ENCODE measurements at places on chromosomes 12 and 14.

- no peak for DNase-seq
Observed at GRCh38 chr14:68716698-68717097, 76.2 kb downstream of the ZFP36L1 start.

GRCh38 chr12:14416658-14417057, 51.2 kb downstream of the ATF7IP start:
- no peak for DNase-seq

- no peak for DNase-seq
Observed at GRCh38 chr14:24888532-24888931, 161.4 kb downstream of the STXBP6 start.

DNA sequence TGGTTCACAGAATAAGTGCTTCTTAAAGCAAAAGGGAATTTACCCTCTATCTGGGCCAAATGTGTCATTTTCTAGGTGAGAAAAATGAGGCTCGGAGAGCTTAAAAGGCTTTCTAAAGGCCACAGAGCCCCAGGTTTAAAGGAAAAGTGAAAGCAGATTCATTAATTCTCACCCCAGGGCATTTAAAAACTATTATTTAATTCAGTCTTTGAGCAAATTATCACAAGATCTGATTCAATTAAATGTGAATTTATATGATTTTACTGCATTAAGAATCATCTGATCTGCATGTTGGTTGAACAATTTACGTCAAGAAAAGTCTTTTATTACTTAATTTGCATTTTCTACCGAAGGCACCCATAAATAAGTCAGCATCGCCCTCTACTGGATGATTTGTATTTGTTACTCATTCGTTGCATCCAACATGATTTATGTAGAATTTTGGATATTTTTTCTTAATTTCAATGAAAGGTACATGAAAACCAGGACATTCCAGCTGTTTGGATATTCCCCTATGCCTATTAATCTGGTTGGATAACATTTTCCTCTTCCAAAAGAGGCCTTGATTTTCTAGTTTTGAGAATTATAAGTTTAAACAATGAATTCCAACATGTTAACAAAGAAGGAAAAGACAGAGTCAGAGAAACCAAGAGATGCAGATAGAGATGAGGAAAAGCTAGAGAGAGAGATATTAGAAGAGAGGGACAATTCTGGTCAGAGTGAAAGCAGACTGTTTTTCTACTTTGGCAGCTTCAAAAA, 19.1 kb upstream of the DHRS7 start:
- no peak for DNase-seq

GRCh38 chr14:49975276-49975675, 82.4 kb downstream of the ARF6 start:
- DNase-seq: no peak

- DNase-seq: no peak
Observed at GRCh38 chr12:109932878-109933503, 32.9 kb downstream of the TCHP start.

DNA sequence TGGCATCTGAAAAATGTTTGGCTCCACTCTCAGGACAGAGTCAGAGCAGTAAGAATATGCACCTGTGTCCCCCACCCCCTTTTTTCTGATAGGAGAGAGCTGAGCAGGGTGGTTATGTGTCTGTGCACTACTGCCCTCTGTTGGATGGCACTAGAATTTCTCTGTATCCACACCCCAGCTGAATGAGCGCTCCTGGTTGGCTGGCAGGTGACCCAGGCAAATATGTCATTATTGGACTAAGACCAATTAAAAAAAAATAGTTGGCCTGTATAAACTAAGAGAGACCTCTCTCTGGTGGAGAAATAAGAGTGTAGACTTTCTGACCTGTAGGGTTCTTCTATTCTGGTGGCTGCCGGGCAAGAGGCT, 107.0 kb downstream of the PTCSC3 start:
- peak; percentile 3 for DNase-seq

GRCh38 chr14:75282170-75282554, 3.5 kb downstream of the FOS start:
- no peak for DNase-seq

DNA sequence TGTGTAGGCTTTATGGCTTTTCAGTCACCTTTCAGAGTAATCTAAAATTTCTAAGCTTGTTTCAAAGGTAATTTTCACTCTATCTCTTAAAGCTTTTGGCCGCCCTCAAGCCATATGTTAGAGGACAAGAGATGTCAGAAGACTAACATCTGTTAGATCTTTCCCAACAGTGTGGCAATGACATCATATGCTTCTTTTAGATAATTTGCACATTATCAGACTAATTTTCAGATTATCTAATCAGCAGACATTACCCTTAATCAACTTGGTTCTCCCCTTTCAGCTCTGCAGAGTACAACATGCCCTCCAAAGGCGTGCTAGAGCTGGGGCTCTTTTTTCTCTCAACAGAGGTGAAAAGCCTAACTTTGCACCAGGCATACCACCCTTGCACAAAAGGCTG, 207.1 kb downstream of the DPF3 start:
- DNase-seq: no peak

- DNase-seq: no peak
Observed at GRCh38 chr12:89552376-89552775, 26.5 kb upstream of the POC1B start.

DNA sequence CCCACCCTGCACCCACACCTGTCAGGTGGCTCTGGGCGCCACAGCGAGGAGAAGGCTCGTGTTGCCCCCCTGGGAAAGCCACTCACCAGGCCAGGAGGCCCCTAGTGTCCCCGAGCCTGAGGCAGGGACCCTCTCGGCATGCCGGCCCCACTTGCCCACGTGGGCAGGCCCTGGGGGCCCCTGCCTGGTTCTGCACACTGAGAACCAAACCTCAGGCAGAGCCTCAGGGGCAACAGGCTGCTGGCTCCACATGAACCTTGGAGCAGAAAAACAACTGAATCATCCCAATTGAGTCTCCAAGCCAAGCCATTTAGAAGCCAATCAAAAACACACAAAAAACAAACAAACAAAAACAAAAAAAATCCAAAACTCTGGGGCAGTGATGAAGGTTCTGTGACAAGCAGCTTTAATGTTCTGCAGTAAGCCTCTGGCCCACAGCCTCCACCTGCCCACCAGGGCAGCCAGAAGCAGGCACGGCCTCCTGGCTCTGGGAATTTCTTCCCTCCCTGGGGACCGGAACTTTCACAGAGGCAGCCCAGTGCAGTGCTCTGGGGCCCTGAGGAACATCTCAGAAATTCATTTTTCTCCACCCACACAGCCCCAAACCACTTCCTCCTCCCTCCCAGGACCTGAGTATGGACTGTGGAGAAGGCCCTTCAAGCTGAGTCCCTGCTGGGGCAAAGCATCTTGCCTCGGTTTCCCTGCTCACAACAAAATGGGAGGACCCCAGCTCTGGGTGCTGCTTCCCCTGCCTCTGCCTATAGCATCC, 90.2 kb downstream of the CHGA start:
- DNase-seq: no peak

- DNase-seq: peak; percentile 3
Observed at GRCh38 chr14:81990312-81990761, 456.7 kb upstream of the SEL1L start.

GRCh38 chr14:104798300-104799243, 2.3 kb upstream of the ZBTB42 start:
- no peak for DNase-seq

GRCh38 chr12:50562520-50563433, 58.0 kb downstream of the DIP2B start:
- no peak for DNase-seq

GRCh38 chr14:105091054-105091516, 25.9 kb upstream of the GPR132 start:
- no peak for DNase-seq
